ENCODE measurements at places on chromosomes 7 and 10.

GRCh38 chr10:594584-595270 lies 94.7 kb downstream of the DIP2C start:
- no peak for DNase-seq

DNA sequence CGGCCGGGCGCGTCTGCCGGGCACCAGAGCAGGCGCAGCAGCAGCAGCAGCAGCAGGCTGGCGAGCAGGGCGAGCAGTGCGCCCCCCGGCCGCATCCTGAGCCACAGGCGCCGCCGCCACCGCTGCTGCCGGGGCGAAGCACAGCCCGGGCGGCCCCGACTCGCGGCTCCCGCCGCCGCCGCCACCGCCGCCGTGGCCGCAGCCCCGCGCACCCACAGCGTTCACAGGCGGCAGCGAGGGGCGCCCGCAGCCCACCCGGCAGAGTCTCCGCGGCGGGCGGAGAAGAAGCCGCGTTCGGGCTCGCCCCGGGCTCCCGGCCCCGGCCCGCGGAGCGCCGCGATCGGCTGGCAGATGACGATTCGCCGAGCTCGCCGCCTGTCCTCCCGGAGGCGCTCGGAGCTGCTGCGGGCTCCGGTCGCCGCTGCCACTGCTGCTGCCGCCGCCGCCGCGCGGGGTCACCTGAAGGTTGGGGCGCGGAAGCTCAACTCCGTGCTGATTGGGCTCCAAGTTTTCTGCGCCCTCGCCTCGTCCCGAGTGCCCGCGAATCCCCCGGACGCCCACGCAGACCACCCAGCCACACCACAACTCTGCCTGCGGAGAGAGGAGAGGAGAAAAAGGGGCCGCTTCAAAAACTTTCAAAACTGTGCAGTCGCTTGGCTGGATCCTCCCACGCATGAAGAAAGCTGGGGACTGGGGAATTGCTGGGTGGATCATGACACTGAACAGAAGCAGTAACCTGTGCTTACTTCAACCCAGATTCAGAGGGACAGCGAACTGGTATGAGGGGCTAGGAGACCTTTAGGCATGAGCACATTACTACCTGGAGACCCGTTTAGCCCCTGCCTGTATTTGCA lies at the start of gene ST8SIA6:
Gene ST8SIA6, minus strand, starts transcription at position 435 of the 854 bp plus-strand sequence. Its CDS starts 340 bp downstream, at position 95.
- DNase-seq, result peak; percentile 57

DNA sequence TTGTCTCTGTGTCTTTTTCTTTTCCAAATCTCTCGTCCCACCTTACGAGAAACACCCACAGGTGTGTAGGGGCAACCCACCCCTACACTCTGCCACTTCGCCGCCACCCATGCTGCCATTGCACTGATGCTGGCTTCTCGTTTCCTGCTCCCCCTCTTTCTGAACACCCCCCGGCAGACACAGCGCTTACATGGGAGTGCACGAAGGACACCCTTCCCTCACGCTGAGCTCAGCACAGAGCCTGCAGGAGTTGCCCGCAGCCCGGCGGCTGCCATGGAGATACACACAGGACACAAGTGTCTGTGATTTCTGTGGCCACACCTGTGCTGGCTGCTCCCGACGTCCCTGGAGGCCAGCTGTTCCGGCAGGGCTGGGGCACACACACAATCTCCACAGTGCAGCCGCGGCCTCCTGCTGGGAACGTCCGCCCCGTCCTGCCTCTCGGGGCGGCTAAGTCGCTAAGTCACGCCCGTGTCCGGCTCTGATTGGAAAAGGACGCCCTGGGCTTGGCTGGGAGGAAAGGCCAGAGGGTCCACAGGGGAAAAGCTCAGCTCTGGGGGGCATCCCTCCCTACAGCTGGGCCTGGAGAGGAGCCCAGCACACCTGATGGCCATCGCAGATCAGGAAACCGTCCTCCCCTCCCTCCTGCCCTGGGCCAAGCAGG lies 349.8 kb downstream of the PTPRN2 start:
- DNase-seq, result no peak

- peak; percentile 84 for DNase-seq
Measured at GRCh38 chr10:3217301-3217700, 44.7 kb upstream of the PITRM1 start.

DNA sequence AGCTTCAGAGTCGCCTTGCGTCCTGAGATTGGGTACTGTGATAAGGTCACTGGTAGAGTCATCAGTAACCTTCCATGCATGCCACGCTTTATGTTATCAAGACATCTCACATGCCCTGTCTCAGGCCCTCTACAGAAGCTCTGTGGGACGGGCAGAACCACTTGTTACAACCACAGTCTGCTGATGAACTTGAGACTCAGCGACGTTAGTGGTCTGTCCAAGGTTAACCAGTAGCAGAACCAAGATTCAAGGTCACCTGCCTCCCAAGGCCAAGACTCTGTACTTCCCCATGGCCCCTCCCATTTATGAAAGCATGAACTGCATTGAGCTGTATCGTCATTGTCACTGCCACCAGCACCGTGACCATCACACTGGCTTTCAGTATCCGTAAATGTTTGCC lies 15.0 kb downstream of the IQCE start:
- no peak for DNase-seq

DNA sequence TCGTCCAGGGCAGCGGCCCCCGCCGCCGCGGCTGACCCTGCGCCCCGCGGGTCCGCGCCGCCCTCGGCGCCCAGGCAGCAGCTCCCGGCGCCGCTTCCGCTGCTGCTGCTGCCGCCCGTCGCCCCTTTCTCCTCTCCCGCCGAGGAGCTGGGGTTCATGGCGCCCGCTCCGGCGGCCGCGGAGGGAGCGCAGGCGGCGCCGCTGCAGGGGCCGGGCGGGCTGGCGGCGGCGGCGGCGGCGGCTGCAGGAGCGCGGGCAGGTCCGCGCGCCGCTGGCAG lies 286 bp downstream of the DGKI start:
- DNase-seq, result no peak

DNA sequence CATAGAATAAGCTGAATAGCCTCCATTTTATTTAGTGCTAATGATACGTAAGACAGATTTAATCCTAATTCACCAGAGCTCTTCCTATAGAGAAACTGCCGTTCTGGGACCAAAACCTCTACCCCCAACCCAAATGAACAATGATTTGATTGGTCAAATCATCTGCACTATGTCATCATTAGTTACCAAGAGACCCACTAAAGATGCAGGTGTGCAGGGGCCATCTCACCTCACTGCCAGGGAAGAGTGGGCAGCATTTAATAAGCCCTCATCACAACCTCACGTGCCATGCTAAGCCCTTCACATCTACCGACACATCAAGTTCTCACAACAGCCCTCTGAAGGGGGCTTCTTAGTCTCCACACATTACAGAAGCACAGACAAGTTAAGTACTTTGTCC lies 87.0 kb downstream of the VIPR2 start:
- no peak for DNase-seq

DNA sequence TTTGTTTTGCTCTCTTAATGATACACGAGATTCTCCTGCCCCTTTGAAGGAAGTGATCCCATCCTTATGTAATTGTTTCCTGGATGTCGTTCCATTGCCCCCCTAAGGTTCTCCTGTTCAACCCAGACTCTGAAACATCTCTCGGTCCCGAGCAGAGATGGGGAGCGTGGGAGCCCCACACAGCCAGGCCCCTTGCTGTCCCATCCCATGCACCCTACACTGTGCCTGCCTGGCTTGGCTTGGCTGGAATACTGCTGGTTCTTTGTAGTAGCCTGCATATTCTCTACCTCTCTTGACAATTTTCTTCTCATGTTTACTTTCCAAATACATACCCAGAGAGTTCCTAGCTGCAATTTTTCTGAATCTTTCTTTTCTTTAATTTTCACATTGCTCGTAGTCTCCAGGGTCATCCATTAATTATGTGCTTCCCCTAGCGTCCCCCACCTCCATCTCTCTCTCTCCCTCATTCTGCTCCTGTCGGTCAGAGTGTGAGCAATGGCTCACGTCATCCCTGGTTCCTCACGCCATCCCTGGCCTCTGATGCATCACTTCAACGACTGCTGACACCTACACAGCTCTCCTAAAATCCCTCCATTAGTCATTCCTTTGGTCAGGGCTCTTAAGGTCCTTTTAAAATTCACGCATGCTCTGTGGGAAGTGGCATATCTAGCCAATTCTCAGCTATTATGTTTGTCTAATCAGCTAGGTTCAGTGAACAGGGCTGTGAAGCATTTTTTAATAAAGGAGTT lies 32.5 kb upstream of the GPR158 start:
- DNase-seq, result no peak

DNA sequence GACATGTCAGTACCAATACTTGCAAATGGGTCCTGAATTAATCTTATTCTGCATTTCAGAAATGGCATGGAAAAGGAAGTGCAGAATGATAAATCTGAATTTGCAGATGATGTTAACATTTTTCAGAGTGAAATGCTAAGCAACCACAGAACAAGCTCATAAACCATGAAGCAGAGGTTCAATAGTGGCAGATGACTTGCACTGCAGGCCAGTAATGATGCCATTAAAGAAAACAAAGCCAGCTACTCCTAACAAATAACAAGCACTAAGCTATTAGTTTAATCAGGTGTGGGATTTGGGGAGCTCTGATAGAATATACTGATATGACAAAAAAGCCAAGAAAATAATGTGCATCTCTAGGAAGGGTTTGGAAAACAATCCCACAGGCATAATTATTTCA lies 85.4 kb downstream of the FAM13C start:
- DNase-seq, result no peak
